ENCODE measurements at places on chromosomes 13 and 19.

- DNase-seq = peak; percentile 80
Observed at GRCh38 chr19:33064458-33064791, 263 bp downstream of the RHPN2 start.

DNA sequence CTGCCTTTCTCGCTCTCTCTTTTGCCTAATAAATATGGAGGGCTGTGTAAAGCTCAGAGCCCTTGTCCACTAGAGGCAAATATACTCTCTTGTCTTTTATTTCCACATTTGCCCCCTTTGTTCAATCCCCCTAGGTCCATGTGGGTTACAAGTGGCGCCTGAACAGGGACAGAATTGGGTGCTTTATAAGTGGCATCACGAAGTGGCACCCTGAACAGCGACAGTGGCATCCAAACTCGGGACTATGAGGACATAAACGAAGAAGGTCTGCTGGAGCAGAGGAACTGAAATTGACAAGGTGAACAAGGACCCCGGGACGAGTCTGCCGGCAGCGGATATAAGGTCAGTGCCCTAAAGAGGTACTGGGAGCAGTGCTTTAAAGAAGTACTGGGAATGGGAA lies 4.3 kb upstream of the ZNF610 start:
- no peak for DNase-seq

- DNase-seq = no peak
Observed at GRCh38 chr13:97231118-97231828, 9.1 kb downstream of the MBNL2 start.

GRCh38 chr19:3270902-3271301 lies 46.4 kb downstream of the CELF5 start:
- no peak for DNase-seq

- DNase-seq = no peak
Observed at GRCh38 chr13:51914137-51914493, 52.3 kb downstream of the CCDC70 start.

- no peak for DNase-seq
Observed at GRCh38 chr19:46270521-46271256, 26.2 kb upstream of the HIF3A start.

GRCh38 chr19:9861503-9861902 lies 26.4 kb downstream of the PIN1 start:
- DNase-seq = no peak

DNA sequence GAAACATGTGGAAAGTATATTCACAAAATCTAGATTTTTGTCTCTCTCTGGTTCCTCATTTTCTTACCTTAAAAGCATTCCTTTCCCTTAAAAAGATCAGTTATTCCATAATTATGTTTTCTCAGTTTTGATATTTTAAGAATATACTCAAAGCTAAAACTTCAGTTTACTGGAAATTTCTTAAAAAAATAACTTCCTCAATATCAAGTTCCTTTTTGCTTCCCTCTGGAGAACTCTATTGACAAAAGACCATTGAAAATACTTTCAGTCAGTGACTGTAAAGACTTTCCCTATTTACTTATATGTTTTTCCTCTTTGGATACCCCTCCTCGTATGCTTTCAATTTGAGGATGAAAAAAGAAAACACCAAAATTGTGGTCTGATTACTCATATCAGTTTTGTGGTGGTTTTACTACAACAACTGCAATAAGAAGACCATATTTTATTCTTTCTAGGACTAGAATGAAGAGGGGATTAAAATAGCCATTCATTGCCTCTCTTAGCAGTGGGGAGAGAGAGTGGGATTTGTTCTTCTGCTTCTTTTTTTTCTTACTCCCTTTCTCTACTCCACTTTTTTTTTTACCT lies 113.2 kb downstream of the ESD start:
- no peak for DNase-seq

- no peak for DNase-seq
Observed at GRCh38 chr13:23510544-23510916, 59.7 kb upstream of the TNFRSF19 start.

DNA sequence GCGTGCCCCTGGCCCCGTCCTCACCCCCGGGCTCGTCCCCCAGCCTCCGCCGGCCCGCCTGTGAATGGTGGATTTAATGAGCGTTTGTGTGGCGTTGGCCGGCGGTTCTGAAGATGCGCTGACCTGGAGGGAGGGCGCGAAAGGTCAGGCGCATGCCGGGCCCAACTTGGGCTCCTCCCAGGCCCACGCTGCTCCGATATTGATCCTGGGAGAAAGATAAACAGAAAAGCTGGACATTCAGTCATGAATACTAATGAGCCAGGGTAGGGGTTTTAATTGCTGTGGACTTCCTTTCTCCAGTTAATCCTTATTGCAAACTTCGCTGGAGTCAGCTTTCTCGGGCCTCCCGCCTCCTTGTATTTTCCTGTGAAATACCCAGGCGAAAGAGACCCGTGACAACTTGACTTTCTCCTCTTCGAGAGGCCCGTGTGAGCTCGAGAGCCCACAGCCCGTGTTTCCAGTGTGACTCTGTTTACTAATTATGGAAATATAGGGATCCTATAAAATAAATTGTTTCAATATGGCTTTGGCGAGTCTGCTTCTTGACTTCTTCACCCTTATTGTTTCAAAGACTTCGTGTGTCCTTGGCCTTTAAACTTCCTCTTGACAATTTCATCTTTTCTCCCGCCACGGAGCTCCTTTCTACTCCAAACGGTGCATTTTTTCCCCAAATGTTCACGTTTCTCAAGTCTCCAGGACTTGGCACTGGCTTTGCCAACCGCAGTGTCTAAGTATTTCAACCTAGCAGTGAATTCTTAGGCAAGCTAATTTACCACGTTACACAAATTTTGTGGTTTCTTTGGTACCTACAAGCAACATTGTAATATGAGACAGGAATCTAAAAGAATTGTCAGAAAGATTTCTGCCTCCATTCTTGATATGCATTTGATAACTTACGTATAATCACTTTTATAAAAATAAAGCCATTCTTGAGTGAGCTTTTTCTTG lies 10.5 kb downstream of the ZIC2 start:
- DNase-seq = no peak

DNA sequence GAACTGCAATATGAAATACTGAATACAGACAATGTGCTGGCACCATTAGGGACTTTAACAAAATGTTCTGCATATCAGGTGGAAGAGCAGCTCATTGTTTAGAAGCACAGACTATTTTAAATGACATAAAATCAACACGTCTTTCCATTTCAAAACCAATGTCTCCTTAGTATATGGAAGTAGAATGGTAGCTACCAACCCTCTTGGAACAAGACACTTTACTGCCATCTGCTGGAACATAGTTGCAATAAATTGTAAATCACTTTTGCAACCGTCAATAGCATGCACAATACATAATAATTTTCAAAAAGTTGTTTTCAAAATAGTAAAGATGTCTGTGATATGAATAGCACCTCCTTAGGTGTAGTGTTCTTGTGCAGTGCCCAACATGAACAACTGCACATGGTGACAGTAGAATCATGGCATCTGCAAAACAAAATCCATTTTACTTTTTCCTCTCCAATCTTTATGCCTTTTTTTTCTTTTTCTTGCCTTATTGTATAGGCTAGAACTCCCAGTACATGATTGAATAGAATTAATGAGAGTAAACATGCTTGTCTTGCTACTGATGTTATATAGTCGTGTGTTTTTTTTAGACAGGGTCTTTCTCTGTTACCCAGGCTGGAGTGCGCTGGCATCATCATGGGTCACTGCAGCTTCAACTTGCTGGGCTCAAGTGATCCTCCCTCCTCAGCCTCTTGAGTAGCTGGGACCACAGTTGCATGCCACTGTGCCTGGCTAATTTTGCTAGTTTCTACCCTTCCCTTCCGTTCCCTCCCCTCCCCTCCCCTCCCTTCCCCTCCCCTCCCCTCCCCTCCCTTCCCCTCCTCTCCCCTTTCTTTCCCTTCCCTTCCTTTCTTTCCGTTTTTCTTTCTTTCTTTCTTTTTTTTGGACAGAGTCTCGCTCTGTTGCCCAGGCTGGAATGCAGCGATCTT lies 7.8 kb upstream of the LYPD5 start:
- DNase-seq = peak; percentile 16

DNA sequence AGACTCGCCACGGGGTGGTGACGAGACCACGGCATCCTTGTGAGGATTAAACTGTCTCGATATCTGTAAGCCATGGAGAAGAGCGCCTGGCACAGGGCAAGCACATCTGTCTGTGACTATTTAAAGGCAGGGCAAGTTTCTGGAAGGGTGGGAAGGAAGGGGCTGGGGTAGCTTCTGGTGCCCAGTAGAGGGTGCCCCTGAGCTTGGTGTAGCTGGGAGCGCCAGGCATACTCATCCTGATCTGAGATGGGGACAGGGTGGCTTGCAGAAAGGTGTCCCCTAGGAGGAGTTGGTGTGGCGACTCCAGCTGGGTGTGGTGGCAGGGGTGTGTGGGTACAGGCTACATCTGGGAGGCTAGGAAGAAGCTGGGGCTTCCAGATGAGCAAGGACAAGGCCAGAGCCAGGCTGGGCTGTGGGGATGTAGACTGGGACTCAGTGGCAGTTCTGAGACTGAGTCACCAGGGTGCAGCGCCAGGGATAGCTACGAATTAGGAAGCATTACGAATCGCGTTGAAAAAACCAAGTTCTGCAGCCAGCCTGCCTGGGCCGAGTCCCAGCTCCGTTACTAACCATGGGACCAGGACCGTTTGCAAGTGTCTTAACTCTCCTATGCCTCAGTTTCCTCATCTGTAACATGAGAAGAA lies 23.1 kb upstream of the ASPDH start:
- no peak for DNase-seq

- DNase-seq = peak; percentile 67
Observed at GRCh38 chr19:6802336-6803035, 30.0 kb downstream of the VAV1 start.

DNA sequence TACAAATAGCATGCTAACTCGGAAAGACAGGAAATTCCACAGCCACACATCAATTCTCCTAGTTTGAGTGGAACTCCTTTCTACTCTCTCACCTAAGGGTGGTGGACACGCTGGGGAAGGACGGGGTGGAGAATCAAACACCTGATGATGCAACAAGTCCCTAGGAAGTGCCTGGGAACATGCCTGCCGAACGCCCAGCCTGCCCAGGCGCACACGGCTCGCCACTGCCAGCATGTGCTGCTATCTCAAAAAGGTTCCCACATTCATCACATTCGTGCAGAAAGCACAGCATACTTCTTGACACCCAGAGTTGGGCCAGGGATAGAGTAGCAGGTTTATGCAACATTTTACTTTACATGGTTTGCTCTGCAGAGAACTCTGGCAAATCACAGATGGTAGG lies 164.6 kb downstream of the ABCC4 start:
- DNase-seq = no peak

DNA sequence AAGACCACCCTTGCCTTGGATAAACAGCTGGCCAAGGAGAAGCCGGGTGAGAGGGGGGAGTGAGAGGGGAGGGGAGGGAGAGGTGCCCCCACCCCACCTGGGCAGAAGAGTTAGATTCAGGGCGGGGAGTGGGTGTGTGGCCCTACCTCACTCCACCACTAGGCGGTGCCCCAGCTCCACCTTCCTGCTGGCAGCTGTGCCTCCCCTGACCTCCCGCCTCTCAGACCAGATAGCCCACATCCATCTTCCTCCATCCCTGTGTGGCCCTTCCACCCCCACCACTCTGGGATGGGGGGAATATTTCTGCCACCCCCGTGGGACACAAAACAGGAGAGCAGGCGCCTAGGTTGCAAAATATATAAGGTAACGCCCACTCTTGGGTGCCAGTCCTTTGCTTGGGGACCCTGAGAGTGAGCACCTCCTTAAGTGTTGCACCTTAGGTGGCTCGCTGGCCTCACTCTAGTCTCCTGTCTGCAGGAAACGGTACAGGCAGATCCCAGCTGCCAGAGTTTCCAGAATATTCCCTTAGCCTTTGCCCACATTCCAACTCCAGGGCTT lies 13.8 kb upstream of the EHD2 start:
- peak; percentile 73 for DNase-seq

DNA sequence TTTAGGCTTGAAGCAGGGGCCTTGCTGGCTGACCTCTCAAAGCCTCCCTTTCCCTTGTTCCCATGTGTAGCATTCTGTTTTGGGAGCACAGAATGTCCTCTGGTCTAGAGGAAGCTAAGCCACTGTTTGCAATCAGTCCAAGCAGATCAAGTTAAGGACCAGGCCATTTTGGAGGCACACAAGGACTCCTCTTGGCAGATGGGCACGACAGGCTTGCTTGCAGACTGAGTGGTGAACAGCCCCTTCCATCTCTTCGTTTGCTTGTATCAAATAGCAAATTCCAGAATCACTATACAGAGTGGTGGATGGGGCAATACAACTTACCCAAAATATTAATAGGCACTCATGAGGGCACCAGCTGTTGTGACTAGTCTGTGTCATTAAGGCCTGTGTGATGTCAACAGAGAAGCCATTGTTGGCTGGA lies 215.5 kb upstream of the SERP2 start:
- DNase-seq = no peak

DNA sequence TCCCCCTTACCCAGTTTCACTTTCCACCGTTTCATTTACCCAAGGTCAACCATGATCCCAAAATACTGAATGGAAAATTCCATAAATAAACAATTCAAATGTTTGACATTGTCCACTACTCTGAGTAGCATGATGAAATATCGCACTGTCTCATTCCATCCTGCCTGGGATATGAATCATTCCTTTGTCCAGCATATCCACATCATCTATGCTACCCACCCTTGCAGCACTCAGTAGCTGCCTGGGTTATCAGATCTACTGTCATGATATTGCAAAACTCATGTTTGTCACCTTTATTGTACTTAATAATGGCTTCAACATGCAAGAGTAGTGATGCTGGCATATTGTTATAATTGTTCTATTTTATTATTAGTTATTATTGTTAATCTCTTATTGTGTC lies 263.9 kb upstream of the NBEA start:
- DNase-seq = no peak

GRCh38 chr13:50783717-50784290 lies 59.7 kb downstream of the DLEU7 start:
- DNase-seq = no peak

DNA sequence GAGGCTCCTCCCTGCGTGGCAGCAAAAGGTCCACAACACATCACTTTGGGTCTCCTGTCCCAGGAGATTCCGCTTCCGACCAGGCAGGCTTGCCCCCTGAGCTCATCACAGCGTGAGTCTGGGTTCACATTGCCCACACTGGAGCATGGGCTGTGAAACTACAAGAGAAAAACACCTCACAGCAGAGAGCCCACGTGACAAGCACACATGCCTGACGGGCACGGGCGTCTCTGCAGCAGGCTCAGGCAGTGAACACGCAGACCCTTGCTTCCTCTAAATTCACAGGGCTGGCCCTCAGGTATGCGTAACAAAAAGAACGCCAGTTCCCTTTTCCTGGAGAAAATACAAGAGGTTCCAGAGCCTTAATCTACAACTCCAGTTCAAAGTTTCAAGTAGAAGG lies 41.9 kb downstream of the RASA3 start:
- DNase-seq = peak; percentile 14
